ENCODE measurements at places on chromosomes 11 and 22.
A peak's percentile ranks its signal among the peaks of the same experiment; 100 is the strongest.

- DNase-seq, result no peak
Measured at GRCh38 chr11:113351480-113351879, 36.1 kb upstream of the ANKK1 start.

DNA sequence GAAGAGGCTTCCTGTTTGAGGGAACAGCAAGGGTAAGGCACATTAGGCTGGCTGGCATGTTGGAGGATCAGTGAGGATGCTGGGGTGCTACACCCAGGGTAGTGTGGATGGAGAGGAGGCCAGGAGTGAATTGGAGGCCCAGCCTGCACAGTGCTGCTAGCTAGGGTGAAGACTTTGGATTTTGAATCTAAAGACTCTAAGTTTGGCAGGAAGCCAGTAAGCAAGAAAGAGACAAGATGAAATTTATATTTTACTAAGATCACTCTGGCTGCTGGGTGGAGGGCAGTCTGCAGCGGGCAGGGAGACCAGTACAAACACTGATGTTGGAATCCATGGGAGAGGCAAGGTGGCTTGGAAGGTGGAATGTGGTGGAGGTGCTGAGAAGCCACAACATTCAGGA is 43.6 kb downstream of the TSPAN18 start:
- DNase-seq, result no peak

DNA sequence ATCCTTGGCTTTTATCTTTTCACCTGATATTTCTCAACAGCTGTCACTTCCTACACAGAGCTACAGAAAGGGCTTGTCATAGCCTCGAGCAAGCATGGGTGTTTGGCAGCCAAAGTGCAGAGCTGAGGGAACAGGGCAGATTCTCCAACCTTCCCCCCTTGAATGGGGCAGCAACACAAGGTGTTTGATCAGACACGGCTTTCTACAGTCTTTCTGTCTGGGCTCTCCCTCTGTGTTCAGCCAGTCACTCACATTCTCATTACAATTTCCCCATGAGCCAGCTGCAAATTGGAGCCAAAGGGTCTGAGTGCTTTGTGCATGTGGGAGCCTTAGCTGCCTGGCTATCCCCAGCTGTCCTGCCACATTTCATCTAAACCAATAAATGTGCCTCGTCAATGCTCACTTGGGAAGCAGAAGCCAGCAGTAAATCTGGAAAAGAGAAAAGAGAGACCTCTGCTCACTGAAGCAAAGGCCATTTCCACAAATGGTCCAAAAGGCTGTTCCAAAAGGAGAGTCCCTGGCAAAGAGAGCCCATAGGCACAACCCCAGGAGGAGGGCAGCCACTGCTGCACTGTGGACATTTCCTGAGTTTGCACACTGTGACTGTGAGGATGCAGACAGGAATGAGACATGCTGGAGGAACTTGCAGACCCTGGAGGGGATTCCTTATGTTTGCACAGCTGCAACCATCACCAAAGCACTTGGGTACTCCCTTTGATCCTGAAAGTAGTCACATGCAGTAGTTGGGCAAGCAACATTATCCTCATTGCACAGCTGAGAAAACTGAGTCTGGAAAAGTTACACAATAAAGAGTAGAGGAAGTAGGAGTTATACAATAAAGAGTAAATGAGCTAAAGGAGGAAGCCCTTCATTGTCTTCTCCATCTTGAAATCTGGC is 186.8 kb downstream of the FAM181B start:
- no peak for DNase-seq

- no peak for DNase-seq
Measured at GRCh38 chr11:8531982-8532381, 62.0 kb downstream of the STK33 start.

- DNase-seq, result no peak
Measured at GRCh38 chr22:38869663-38870062, 2.4 kb downstream of the CBX6 start.

- no peak for DNase-seq
Measured at GRCh38 chr22:27990879-27991278, 71.8 kb upstream of the PITPNB start.

GRCh38 chr11:108008656-108009496 is at the start of gene CUL5:
TSS of gene CUL5 (plus strand) at chr11:108008898. CDS start at chr11:108009349, 451 bp downstream.
- DNase-seq, result peak; percentile 93

GRCh38 chr11:78210000-78210608 is 21.4 kb downstream of the USP35 start:
- DNase-seq, result no peak
